HS-5 (cell line): ENCODE measurements at places on chromosomes 1 and 21.

DNA sequence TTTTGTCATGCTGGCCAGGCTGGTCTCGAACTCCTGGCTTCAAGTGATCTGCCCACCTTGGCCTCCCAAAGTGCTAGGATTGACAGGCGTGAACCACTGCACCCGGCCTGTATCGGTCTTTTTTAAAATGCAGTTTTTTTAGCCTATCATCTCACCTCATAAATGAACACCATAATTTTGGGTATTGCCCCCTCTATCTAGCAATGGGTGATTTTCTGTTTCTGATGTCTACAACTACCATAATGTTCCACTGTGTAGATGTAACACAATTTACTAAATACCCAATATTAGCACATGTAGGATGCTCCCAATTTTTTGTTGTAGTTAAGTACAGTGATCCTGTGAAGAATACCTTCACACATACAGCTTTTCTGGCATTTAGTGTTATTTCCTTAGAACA is 2.0 kb upstream of the CAMTA1 start:
- no peak for DNase-seq

DNA sequence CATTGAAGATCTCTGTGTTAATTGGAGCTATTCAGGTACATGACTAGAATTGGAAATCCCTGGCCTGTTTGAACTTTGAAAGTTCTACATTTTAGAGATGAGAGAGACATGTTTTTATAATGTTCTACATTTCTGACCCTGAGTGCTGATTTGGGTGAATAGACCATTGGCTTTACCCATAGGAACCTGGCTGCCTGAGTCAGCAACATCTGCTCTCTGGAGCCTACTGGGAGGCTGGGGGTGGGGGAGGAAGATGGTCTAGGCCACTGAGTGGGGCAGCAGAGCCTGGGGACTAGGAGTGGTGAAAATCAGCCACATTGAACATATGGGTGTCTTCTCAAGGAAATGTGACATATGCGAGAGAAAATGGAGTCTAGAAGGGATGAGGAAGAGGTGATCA is 1.4 kb upstream of the VANGL1 start:
- DNase-seq: no peak

GRCh38 chr21:36127250-36127904 is 7.5 kb upstream of the CBR3 start:
- no peak for DNase-seq

- DNase-seq: no peak
Observed at GRCh38 chr1:74857676-74858075, 124.7 kb downstream of the TYW3 start.

GRCh38 chr1:4564051-4564450 is 90.4 kb upstream of the AJAP1 start:
- no peak for DNase-seq

- DNase-seq: no peak
Observed at GRCh38 chr21:34857874-34858273, 189.1 kb downstream of the CLIC6 start.

DNA sequence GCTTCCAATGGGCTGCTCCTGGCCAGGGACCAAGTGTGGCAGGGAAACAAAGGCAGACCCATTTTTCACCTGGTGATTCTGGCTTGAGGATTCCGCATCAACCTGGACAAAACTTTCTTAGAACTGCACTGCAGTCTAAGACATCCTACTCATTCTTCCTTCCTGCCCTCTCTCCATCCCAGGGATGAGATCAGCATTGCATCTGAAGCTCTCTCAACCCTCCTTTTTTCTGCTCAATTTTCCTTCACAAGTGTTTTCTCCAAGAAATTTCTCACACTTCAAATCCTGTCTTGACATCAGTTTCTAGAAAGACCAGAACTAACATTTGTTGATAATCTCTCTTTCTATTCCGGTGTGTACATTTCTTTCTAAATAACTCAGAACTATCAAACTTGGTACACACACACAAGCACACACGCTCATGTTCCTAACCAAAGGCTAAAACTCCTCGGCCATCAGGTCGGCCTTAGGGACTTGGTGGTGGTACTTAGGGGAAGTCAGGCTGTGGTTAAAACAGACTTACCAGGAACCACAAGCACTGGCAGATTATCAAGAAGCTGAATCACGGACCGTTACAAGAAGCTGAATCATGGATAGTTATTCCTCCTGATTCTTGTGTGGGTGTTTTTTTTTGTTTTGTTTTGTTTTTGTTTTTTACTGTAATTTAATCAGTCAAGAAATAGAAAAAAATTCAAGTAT is 21.0 kb upstream of the CXADR start:
- peak; percentile 93 for DNase-seq

DNA sequence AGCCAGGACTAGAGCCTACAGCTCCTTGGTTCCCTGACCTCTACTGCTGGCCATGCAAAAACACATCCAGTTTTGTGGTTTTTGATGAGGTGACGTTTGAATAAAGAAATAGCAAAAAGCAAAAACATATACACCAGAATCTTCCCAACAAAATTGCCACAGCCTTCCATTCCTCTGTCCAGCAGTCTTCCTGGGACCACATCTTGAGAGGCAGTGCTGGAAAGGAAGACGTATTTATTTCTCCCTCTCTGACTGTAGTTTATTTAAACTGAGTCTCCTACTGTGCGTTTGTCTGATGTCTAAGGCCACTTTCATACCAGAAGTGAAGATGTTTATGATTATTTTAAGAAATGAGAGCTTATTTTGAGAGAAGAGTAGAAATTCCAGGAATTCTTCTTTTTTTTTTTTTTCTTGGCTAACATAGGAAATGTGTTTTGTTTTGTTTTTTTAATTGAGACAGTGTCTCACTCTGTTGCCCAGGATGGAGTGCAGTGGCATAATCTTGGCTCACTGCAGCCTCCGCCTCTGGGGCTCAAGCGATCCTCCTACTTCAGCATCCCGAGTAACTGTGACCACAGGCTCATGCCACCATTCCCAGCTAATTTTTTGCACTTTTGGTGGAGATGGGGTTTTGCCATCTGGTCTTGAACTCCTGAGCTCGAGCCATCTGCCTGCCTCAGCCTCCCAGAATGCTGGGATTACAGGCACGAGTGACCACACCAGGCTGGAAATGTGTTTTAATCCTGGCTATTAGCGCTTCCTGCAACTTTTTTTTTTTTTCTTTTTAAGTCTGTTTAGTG is 118.5 kb downstream of the ITSN1 start:
- DNase-seq: peak; percentile 34
